Activated T-helper 1 cell treated with anti-CD3 and anti-CD28 coated beads, Interleukin-2, amount 50 U/mL, for 16 hours (primary cell): ENCODE measurements at places on chromosomes 2 and 18.
A peak's percentile ranks its signal among the peaks of the same experiment; 100 is the strongest.

DNA sequence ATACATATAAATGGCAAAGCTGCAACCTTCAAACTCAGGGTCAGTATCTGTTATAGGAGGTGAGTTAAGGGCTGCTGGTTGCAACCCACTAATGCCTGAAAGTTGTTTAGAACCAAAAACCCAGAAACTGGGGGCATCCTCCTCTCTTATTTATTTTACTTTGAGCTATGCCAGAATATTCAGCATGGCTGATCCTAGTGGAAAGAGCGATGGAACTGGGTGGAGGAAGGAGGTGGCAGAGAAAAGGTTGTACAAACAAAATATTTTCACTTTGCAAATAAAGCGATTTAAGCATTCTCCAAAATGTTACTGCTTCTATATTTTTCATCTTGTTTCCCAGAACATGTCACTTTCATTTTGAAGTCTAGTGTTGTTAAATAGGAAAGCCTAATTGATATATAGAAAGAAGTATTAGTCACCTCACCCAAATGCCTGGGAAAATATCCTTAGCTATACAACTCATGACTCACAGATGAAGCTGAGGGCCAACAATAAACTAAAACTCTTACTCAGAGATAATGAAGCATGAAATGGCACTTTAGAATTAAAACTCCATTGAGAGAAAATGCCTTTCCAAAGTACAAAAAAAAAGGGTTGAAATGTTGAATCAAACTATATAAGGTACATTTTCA, 251.4 kb upstream of the UBE2E3 start:
- no peak for DNase-seq

DNA sequence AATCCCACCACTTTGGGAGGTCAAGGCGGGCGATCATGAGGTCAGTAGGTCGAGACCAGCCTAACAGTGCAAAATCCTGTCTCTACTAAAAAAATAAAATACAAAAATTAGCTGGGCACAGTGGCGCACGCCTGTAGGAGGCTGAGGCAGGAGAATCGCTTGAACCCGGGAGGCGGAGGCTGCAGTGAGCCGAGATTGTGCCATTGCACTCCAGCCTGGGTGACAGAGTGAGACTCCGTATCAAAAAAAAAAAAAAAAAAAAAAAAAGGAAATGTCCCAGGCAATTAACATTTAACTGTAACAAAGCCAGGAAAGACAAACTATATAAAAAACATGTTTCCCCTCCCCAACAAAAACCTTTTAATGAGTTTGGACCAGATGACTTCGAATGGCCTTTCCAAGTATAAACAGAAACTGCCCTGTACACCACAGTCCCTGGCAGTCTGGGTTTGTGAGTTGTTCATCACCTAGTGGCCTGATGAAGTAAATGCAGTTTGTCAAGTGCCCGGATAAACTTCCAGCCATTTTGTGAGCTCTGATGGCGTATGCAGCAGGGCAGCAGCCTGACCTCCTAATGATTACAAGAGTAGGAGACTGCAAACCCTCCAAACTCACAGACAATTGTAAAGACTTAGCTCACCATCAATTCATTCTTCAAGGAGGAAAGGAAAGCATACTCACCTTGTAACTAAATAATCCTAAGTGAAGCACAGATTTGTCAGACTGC, 16.6 kb upstream of the PCBP1 start:
- peak; percentile 20 for DNase-seq

DNA sequence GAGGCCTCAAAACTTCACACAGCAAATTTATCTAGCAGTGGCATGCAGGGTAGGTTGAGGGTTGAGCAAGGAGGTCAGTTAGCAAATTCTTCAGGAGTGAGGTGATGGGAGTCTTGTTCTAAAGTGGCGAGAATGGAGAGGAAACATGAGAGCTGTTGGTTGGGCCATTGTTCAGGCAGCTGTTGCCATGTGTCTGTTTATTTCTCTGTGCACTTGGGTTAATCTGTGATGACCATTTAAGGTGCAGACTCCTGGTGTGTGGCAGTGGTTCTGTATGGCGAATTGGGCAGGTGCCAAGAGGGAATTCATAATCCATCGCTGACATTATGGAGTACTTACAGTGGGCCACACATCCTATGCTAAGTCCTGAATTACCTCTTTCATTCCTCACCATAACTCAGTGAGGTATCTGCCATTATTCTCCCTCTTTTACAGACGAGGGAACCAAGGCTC, 30.4 kb downstream of the TMEM178A start:
- DNase-seq = no peak

DNA sequence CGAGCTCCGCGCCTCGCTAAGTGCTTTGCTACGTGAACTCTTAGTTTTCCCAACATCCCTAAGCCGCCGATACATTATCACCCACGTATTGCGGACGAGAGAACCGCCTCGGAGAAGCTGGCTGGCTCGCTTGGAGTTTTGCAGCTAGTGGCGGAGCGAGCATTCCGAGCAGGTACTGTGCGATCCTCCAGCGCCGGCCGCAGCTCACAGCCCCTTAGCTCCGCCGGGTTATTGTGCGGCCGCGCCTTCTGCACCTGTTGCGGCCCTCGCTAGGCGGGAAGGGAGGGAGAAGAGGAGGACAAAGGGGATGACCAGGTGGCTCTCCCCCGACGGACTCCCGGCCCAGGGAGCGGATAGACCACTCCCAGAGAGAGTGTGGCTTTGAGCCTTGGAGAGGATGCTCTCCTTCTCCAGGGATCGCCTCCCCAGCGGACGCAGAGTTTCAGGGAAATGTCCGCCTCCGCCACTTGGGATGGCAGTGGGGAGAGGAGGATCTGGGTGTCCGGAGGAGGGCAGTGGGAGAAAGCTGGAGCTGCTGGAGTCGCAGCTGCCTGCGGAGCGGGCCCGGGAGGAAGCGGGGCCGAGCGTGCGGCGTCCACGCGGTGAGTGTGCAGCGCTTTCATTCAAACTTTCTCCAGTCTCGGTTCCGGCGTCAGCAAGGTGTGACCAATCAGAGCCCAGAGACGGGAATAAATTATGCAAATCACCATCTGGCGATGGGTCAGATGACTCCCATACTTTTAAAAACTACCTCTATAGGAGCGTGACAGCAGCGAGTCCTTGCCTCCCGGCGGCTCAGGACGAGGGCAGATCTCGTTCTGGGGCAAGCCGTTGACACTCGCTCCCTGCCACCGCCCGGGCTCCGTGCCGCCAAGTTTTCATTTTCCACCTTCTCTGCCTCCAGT, at the start of gene LIPG:
LIPG (plus strand) TSS at position 769 of the 905 bp plus-strand sequence. CDS start 252 bp downstream, outside the sequence.
- DNase-seq = no peak

DNA sequence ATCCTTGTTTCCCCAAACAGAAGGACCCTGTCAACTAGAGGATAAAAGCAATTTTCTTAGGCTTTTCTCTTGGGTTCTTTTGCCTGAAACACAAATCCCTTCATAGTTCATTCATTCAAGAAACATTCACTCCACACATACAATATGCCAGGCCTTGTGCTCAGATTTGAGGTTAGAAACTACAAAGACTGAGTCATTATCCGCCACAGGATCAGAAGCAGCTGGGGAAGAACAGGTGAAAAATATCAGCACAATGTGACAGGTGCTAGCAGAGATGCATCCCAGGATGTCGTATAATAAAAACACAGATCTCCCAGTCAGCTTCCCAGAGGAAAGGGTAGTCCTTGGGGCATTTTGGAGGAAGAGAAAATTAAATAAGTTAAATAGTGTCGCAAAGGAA, 172.4 kb downstream of the LRATD1 start:
- no peak for DNase-seq

DNA sequence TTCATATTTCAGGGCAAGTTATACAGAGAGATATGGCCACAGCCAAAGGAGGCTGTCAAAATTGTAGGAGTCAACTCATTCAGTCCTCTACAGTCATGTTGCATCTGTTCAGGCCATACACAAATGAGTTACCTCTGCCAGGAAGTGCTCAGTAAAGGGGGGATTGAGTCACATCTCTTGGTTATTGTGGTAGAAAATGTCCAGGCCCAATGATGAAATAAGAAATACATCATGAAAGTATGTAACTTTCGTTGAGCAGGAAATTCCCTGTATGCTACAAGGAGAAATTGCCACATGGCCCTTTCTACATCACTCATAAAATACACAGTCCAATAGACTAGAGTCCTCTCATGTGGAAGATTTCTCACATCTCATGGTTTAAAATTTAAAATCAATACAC, 103.9 kb upstream of the COL3A1 start:
- no peak for DNase-seq

GRCh38 chr2:98502556-98503335, 58.1 kb downstream of the INPP4A start:
- DNase-seq = no peak

- no peak for DNase-seq
These were observed 320.0 kb upstream of the TNP1 start for GRCh38 chr2:217179854-217180253.

GRCh38 chr2:180739070-180739469, 241.3 kb upstream of the UBE2E3 start:
- DNase-seq = no peak

DNA sequence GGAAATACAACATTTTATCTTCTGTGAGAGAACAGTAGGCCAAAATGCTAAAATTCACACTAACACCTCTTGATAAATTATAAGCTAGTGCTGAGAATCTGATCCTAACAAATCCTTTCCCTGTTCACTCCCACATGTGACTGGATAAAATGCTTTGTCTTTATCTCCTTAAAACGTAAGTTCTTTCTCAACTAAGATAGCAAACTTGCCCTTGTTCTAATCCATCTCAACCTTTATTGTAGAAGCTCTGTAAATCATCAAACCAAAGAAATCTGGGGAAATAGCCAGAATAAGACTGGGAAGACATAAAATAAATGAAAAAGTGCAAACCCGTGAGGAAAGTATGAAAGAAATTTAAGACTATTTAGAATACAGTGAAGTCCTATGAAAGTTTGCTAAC, 1058.4 kb upstream of the ACVR2A start:
- no peak for DNase-seq

DNA sequence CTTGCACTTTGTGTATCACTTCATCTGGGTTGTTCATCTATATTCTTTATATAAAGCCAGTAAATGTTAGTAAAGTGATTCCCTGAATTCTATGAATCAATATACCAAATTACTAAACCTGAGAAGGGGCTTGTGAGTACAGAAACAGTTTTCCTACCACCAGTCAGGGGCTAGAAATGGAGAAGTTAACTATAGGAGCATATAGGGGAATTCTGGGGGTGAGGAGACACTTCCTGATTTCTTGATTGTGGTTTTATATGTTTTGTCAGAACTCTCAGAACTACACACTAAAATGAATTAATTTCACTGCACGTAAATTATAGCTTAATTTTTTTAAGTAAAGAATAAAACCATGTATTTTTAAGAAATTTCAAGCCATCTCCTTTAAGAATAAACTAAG, 93.7 kb downstream of the SESTD1 start:
- DNase-seq = no peak

DNA sequence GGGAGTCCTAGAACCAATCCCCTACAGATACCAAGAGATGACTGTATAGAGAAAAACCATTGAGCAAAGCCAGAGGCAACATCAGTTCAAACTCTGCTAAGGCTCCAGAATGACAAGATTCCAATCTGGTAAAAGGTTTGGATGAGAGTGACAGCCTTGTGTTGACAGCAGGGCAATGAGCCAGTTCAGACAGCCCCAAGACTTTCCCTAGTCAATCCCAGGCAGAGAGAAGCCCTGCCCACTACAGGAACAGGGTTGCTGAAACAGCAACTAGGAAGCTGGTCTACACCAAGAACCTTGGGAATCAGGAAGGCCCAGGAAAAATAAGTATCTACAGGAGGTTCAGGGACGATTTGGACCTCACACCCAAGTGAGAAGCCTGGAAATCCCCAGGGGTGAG, 3.3 kb downstream of the PSTPIP2 start:
- no peak for DNase-seq

- DNase-seq = no peak
These were observed 66.1 kb downstream of the PTPRM start for GRCh38 chr18:7633171-7633570.

- no peak for DNase-seq
These were observed 122.3 kb upstream of the FHL2 start for GRCh38 chr2:105521176-105521575.
